ENCODE measurements at places on chromosomes 4 and X.

DNA sequence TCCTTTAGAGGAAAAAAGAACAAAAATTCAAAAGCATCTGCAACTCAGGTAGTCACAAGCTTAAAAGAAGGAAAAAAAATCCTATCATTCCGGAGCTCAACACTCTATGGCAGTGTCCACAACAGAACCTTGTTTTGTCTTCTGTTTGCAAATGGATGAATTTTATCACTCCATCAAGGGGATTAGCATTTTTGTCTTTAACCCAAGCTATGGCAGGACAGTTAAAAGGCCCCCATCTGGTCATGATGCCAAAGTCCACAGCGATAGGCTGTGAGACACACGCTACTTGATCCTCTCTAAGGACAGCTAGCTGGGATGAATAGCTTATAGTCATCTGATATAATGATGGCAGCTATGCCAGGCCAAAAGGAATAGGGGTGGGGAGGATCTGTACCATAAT lies 16.6 kb downstream of the AMER1 start:
- DNase-seq = no peak

DNA sequence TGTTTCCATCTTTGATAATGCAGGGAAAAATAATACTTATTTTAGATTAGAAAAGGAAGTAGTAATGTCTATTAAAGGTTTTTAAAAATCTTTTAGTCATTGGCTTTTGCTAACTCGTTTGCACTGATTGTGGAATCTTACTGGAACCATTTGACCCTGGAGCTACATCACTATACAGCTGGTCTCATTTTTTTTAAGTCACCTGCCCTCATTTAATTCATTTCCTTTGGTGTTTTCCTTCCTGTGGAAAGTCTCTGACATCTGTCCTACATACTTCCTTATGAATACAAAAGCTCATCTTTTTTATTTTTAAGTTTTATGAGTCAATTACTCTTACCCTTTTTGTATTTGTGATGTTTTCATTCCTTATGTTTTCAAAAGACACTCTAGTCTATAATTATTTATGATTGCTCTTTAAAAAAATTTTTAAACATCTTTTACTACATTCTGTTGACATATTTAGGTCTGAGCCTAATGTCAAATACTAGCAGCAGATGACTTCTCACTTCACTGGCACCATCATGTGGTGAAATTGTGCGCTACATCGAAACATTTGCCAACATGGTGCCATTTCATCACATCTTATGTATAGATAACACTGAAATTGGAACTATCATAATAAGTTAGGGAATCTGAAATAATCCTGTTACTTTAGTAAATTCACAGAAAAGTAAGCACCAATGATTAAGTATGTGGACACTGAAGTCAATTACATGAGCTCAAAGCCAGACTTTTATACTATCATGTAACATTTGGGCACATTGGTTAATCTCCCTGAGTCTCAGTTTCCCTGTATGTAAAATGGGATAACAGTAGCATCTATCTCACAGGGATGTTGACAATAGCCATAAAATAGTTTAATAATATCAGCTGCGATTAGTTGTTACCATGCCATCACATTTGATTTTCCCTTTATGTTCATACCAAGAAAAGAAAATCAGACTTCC lies 9.4 kb upstream of the MMAA start:
- DNase-seq = no peak

DNA sequence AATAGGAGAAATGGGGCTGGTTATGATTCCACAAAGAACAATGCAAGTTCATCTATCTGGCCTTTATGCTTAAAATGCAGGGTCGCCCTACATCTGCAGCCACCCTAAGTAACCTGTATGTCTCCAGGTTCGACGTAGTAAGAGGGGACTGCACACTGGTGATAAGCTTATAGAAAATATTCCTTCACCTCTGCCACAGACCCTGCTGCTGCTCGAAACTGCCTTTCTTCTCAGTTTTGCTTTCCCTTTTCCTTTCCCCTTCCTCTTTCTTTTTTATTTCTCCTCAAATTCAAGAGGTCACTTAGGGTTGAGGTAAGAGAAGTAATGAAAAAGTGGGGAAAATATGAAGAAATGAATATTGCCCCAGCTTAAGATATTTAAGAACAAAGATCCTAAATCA lies 123.5 kb downstream of the DCHS2 start:
- no peak for DNase-seq

- no peak for DNase-seq
Observed at GRCh38 chr4:80646061-80646460, 310.5 kb downstream of the CFAP299 start.

GRCh38 chrX:27590044-27590443 lies at the start of gene DCAF8L2:
Gene DCAF8L2 (plus strand): TSS chrX:27590344. CDS start chrX:27746896, 156,552 bp downstream.
- DNase-seq = no peak

GRCh38 chr4:162163892-162164759 lies at the start of gene FSTL5:
Gene FSTL5 (minus strand): TSS chr4:162164000. CDS start chr4:162111396, 52,604 bp downstream.
- DNase-seq = no peak

GRCh38 chrX:43551590-43551989 lies 104.5 kb upstream of the MAOA start:
- no peak for DNase-seq

DNA sequence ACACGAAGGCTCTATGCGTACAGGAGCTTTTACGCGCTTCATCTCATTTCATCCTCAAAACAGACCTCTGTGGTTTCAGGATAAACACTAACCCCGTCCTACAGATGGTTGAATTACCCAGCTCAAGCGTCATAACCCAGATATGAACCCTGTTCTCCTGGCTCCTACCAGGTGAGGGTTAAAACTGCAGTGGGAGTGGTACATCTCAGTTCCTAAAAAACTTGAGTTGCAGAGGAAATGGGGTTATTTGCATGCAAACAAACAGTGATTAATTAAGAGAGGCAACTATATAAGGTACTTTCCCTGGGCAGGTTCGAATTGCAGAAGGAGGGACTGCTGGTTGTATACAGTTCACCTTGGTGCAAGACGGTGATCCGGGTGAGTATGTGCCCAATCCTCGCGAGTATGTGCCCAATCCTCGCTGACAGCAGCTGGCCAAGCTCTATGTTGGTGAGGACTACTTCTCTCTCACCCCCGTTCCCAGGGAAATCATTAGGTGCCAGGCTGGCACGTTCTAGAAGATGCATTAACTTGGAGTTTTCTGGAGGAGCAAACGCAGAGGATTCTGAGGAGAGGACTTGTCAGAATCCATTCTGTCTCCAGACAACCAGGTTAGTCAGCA lies 72.6 kb downstream of the FHDC1 start:
- DNase-seq = no peak

GRCh38 chr4:43014256-43014655 lies 121.7 kb downstream of the GRXCR1 start:
- no peak for DNase-seq

- DNase-seq = no peak
Observed at GRCh38 chr4:80307774-80308465, 27.6 kb upstream of the CFAP299 start.

GRCh38 chrX:143058120-143058519 lies 32.4 kb downstream of the SPANXN4 start:
- no peak for DNase-seq

GRCh38 chrX:17707731-17708130 lies 29.6 kb upstream of the SCML1 start:
- DNase-seq = no peak

DNA sequence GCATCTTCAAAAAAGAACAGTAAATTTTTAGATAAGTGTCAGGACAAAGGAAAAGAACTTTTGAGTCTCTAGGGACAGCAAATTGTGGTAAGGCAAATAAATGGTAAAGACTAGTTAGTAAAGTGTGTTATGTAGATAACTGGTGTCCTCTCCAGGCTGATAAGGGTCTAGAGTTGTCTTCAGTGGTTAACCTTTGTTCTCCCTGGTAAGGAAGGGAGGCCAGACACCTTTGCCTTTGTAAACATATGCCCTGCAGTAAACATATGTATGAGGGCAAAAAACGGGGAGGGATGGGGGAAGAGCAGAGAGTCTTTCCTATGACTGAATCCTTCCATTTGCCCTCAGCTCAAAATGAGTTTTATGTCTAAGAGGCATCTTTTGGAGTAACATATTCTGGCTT lies 384.6 kb downstream of the HNRNPD start:
- no peak for DNase-seq

- DNase-seq = no peak
Observed at GRCh38 chrX:150870487-150871340, 27.8 kb downstream of the CD99L2 start.

DNA sequence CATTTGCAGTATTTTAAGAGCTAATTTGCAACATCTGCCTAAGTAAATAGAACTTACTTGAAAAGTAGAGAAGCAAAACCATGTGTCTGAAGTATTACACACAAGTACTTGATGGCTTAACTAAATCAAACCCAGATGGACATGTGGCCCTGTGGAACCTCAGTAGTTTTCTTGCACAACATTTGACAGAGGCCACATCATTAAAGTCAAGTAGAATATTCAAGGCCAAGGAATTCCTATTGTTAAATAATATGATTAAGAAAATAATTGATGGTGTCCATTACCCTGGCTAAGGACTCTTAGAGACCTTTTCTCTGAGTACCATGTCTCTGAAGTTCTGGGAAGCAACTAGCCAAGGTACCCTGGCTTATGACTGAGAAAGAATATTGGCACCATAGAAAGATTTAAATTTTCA lies 135.4 kb upstream of the OTUD4 start:
- no peak for DNase-seq

- DNase-seq = no peak
Observed at GRCh38 chrX:103248553-103248952, 6.4 kb downstream of the TCEAL8 start.

DNA sequence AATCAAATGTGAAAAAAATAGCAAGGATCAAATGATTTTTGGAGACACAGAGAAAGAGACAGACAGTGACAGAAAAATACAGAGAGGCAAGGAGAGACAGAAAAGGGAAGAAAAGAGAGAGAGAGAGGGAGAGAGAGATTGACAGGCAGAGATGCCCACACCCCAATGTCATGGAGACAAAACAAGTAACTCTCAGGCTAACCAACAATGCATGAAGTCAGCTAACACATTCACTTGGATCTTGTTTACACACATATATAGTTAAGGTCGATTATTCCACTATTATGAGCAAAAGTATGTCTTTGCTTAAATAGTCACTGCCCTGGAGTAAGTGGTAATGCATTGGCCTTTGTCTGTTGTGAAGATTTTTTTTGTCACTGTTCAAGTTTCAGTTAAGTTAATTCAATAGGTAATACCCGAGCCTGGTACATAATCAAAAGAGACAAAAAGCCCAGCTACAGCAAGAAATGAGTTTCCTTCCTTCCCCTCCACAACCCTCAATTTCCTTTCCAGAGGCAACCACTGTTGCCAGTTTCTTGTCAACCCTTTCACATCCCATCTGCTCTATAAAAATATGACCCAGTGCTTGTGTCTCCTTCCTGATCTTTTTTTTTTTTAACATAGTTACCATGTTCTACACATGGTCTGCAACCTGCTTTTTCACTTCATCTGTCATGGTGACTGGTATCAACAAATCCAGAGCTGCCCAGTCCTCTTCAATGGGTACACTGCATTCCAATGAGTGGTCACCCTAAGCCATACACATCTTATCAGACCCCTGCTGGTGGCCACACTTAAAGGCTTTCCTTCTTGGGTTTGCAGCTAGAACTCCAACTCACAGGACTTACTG lies 52.1 kb downstream of the PROM1 start:
- DNase-seq = no peak

DNA sequence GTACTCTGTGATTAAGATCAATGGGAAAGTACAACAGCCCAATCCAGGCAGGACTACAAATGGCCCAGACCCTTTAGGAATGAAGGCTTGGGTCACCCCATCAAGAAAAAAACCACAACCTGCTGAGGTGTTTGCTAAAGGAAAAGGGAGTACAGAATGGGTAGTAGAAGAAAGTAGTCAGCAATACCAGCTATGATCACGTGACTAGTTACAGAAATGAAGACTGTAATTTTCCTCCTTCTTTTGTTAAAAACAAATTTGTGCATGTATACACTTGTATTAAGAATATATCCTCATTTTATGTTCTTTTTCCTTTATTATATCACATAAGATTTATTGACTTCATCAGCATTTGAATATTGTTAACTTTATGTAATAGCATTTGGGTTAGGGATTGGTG lies 160.1 kb upstream of the TBX22 start:
- no peak for DNase-seq

- DNase-seq = no peak
Observed at GRCh38 chrX:52424656-52425055, 55.8 kb downstream of the XAGE2 start.

GRCh38 chrX:124239911-124240310 lies 92.5 kb upstream of the TEX13D start:
- no peak for DNase-seq

GRCh38 chr4:3330707-3331106 lies 37.9 kb downstream of the RGS12 start:
- no peak for DNase-seq

GRCh38 chr4:77344784-77345183 lies 187.8 kb downstream of the CCNG2 start:
- no peak for DNase-seq

DNA sequence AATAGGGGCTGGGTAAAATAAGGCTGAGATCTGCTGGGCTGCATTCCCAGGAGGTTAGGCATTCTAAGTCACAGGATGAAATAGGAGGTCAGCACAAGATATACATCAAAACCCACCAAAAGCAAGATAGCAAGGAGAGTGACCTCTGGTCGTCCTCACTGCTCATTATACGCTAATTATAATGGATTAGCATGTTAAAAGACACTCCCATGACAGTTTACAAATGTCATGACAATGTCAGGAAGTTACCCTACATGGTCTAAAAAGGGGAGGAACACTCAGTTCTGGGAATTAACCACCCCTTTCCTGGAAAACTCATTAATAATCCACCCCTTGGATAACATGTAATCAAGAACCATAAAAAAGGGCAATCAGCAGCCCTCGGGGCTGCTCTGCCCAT lies 403.6 kb downstream of the KCNIP4 start:
- DNase-seq = no peak

DNA sequence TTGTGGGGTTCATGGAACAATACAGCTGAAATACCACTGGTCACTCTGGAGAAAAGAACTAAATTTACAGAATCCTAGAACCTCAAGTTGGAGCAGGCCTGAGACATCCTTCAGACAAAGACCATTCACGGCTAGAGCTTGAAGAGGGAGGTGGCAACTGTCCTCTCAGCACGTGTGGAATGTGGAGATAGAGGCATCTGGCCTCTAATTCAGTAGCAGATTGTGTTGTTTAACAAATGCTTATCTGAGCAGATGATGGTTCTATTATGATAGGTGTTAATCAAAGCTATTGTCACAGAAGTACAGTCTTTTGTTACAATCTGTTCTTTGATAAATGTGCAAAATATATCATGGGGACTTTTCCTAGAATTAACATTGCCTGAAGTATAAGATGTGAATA lies 121.7 kb upstream of the KCNIP4 start:
- DNase-seq = no peak

- no peak for DNase-seq
Observed at GRCh38 chrX:44705817-44706551, 137.8 kb upstream of the DUSP21 start.

Data from activated gamma-delta T cell (primary cell).